ENCODE measurements at places on chromosomes 4 and X.

GRCh38 chr4:76708971-76709771 is 188.8 kb downstream of the SOWAHB start:
- no peak for DNase-seq
- no peaks in the 10 kb centered on the region for H3K27me3 ChIP-seq
- H3K4me3 ChIP-seq, result no peak overlapping the region
- H3K36me3 ChIP-seq, result no peaks in the 10 kb centered on the region
- no peak overlapping the region for H3K27ac ChIP-seq
- H3K4me1 ChIP-seq, result no peaks in the 10 kb centered on the region

DNA sequence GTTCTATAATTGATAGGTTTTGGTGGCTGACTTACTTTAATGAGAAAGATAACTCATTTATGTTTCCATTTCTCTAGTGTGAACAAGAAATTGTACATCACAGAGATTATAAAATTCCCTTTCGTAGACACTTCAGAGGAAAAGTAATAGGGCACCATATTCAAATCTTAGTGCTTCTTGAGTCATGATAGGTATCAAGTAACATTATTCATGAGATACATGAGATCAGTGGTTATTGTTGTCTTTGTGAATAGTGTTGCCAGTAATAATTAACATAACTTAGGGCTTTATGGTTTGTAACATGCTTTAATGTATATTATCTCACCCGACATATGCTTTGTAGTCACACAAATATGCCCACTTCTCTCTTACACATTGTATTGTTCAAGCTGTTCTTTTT is 73.7 kb upstream of the IL15 start:
- no peak overlapping the region for H3K4me3 ChIP-seq
- no peak overlapping the region for H3K27ac ChIP-seq
- no peaks in the 10 kb centered on the region for H3K27me3 ChIP-seq
- no peaks in the 10 kb centered on the region for H3K36me3 ChIP-seq

DNA sequence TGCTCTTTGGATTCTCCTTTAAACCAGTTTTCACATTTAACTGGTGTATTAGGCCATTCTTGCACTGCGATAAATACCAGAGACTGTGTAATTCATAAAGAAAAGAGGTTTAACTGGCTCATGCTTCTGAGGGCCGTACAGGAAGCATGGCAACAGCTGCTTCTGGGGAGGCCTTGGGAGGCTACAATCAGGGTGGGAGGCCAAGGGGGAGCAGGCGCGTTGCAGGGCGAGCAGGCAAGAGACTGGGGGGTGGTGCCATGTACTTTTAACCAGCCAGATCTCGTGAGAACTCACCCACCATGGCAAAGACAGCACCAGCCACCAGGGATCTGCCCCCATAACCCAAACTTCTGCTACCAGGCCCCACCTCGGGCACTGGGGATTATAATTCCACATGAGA is 38.1 kb downstream of the RNF212 start:
- H3K36me3 ChIP-seq, result no peaks in the 10 kb centered on the region
- H3K4me1 ChIP-seq, result no peaks in the 10 kb centered on the region
- H3K27ac ChIP-seq, result no peak overlapping the region

DNA sequence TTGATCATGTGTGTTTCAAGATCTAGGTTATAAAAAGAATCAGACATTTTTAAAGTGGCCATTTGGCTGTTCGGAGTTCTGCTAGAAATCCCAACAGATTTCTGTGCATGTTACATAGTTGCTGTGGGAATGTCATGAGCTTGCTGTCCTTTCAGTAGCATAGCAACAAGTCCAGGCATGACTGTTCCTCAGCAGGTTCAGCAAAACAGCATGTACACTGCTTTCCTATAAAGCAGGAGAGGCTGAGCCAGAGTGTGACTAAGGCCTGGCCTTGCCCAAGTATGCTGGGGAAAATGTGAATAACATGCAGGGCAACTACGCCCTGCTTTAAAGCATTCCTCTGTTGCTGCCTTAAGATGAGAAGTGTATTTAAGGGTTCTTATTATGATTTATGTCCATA is 217.1 kb upstream of the SMIM31 start:
- no peaks in the 10 kb centered on the region for H3K27me3 ChIP-seq
- no peak overlapping the region for H3K4me3 ChIP-seq
- DNase-seq, result no peak

- H3K36me3 ChIP-seq, result no peaks in the 10 kb centered on the region
- DNase-seq, result no peak
- no peak overlapping the region for H3K27ac ChIP-seq
- no peak overlapping the region for H3K4me3 ChIP-seq
- H3K27me3 ChIP-seq, result no peaks in the 10 kb centered on the region
Measured at GRCh38 chrX:148536961-148537360, 36.5 kb downstream of the AFF2 start.

GRCh38 chrX:48711929-48712505 is 15.5 kb downstream of the SUV39H1 start:
- H3K4me3 ChIP-seq, result peak overlapping the region; percentile 55
- H3K27me3 ChIP-seq, result no peaks in the 10 kb centered on the region
- DNase-seq, result no peak

GRCh38 chr4:142284402-142285221 is 561.5 kb downstream of the INPP4B start:
- H3K27ac ChIP-seq, result no peak overlapping the region
- no peak for DNase-seq
- peaks cover 33% of the 10 kb centered on the region for H3K4me1 ChIP-seq
- H3K36me3 ChIP-seq, result no peaks in the 10 kb centered on the region

DNA sequence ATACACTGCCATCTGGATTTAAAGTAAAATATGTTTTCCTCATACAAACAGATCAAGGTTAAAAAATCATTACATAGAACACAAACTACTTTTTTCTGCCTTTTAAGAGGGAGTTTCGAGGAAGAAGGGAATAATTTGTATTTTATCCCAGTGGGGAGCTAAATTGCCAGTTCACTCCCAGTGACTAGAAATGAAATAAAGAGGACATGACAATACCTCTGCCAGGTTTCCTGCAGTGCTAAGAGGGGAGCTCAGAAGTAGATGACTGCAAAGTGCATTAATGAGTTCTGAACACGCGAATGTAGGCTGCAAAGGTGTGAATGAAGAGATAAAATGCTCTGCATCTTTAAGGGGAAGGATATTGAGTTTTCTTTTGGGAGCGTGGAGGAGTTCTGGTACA is 69.7 kb downstream of the SRPX start:
- no peak overlapping the region for H3K4me3 ChIP-seq
- H3K27me3 ChIP-seq, result no peaks in the 10 kb centered on the region
- no peaks in the 10 kb centered on the region for H3K36me3 ChIP-seq
- no peak for DNase-seq
- no peak overlapping the region for H3K27ac ChIP-seq

- no peaks in the 10 kb centered on the region for H3K27me3 ChIP-seq
- no peak overlapping the region for H3K4me3 ChIP-seq
- H3K27ac ChIP-seq, result no peak overlapping the region
- DNase-seq, result no peak
- H3K36me3 ChIP-seq, result no peaks in the 10 kb centered on the region
Measured at GRCh38 chr4:108774809-108775530, 12.1 kb upstream of the ETNPPL start.

GRCh38 chr4:26867914-26868684 is 7.5 kb downstream of the STIM2 start:
- DNase-seq, result no peak
- no peak overlapping the region for H3K27ac ChIP-seq
- H3K36me3 ChIP-seq, result no peaks in the 10 kb centered on the region
- no peak overlapping the region for H3K4me3 ChIP-seq

- no peak for DNase-seq
- no peak overlapping the region for H3K27ac ChIP-seq
- no peaks in the 10 kb centered on the region for H3K27me3 ChIP-seq
- H3K4me1 ChIP-seq, result no peaks in the 10 kb centered on the region
Measured at GRCh38 chr4:61202638-61203435, 2.7 kb downstream of the ADGRL3 start.

DNA sequence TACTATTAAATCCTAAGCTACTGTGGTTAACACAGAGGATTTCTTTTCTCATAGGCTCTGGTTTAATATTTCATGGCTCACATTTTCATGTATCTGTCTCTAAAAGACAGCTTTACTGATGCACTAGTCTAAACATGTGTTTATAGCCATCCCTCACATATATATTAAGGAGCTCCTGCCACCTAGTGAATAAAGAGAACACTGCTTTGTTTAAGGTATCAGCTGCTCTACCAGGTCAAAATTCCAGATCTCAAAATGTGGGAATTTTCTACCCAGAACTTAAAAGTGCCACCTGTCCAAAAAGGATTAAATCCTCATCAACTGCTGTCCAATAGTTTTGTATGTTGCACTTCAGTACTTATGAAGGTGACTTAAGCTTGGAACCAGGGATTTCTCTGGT is 188.5 kb upstream of the TEX13C start:
- H3K4me3 ChIP-seq, result no peak overlapping the region
- H3K27ac ChIP-seq, result no peak overlapping the region
- no peaks in the 10 kb centered on the region for H3K36me3 ChIP-seq
- no peaks in the 10 kb centered on the region for H3K27me3 ChIP-seq

- H3K4me3 ChIP-seq, result no peak overlapping the region
- no peak overlapping the region for H3K27ac ChIP-seq
- no peaks in the 10 kb centered on the region for H3K27me3 ChIP-seq
- no peak for DNase-seq
- H3K4me1 ChIP-seq, result peaks cover 9% of the 10 kb centered on the region
- no peaks in the 10 kb centered on the region for H3K36me3 ChIP-seq
Measured at GRCh38 chr4:2767705-2768074, 11.6 kb upstream of the TNIP2 start.

DNA sequence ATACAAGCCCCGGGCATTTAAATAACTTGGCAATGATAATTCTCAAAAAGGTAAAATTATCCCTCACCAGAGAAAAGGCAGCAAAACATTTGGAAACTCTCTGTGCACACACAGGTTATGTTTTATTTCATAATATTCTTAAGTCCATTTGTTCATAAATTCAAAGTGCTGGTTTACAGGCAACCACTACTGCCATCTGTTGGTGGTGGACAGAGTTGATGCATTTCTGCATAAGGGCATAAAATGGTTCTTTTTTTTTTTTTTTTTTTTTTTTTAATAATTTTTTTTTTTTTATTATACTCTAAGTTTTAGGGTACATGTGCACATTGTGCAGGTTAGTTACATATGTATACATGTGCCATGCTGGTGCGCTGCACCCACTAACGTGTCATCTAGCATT is 31.5 kb upstream of the IL21 start:
- H3K4me3 ChIP-seq, result no peak overlapping the region
- H3K36me3 ChIP-seq, result no peaks in the 10 kb centered on the region
- DNase-seq, result no peak
- no peak overlapping the region for H3K27ac ChIP-seq

- no peak overlapping the region for H3K27ac ChIP-seq
- DNase-seq, result no peak
- H3K4me3 ChIP-seq, result no peak overlapping the region
- H3K4me1 ChIP-seq, result no peaks in the 10 kb centered on the region
Measured at GRCh38 chr4:77505275-77505957, 100.2 kb upstream of the CXCL13 start.

- peaks cover 28% of the 10 kb centered on the region for H3K4me1 ChIP-seq
- H3K27ac ChIP-seq, result peak overlapping the region; percentile 76
- no peaks in the 10 kb centered on the region for H3K36me3 ChIP-seq
- DNase-seq, result peak; percentile 16
Measured at GRCh38 chrX:71253253-71254091, 468 bp downstream of the ZMYM3 start.

- H3K4me1 ChIP-seq, result no peaks in the 10 kb centered on the region
- H3K4me3 ChIP-seq, result no peak overlapping the region
- no peak for DNase-seq
- H3K27me3 ChIP-seq, result no peaks in the 10 kb centered on the region
Measured at GRCh38 chr4:77631276-77631675, 25.7 kb downstream of the CXCL13 start.

- H3K27ac ChIP-seq, result no peak overlapping the region
- H3K36me3 ChIP-seq, result no peaks in the 10 kb centered on the region
- H3K4me3 ChIP-seq, result no peak overlapping the region
Measured at GRCh38 chr4:92334716-92335350, 31.1 kb downstream of the GRID2 start.

- no peak overlapping the region for H3K4me3 ChIP-seq
- no peaks in the 10 kb centered on the region for H3K36me3 ChIP-seq
- no peak for DNase-seq
Measured at GRCh38 chr4:186297013-186297645, 31.1 kb downstream of the F11 start.

DNA sequence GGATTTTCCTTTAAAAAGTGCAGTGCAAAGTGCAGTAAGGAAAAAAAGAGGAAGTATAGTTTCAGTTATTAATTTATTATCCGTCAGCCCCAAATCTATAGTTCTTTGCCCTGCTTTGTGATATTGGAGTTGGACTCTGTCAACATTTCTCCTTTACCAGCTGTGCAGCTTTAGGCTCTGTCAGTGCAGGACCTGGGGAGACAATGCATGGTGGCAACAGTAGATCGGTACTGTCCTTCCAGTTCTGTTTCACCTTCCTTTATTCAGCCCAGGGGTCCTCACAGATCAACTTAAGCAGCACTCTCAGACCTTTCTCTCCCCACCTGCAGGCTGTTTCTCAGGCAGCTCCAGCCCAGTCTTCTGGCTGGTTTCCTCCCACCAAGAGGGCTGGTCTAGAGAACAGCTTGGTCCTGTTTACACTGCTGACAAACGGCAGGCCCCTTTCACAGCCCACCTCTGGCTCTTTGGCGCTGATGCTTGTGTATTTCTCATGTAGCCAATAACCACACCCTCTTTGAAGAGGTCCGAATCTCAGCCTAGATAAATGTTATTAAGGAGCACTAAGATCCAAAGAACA is 71.6 kb downstream of the MCUB start:
- peaks cover 29% of the 10 kb centered on the region for H3K4me1 ChIP-seq
- no peak for DNase-seq
- H3K36me3 ChIP-seq, result no peaks in the 10 kb centered on the region
- H3K27me3 ChIP-seq, result no peaks in the 10 kb centered on the region
